Activated CD8-positive, alpha-beta memory T cell treated with anti-CD3 and anti-CD28 coated beads, Interleukin-2, amount 50 U/mL, for 4 hours (primary cell): ENCODE measurements at places on chromosomes 13 and 19.

DNA sequence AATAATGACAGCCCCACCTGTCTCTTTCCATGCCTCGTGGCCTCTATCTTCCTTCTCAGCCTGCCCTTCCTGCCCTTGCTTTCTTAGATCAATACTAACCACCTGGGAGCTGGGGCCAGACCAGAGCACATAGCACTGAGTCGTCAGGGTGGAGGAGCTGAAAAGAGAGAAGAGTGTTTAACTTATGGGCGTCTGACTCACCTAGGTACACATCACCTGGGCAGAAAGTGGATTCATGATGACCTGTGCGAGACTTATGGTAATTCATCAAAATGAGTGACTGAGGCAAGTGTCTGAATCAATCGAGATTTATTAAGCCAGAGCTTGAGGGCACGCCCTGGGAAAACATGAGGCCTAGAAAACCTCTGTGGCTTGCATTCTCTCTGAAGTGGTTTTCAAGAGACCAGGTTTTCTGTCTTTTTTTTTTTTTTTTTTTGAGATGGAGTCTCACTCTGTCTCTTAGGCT lies 19.2 kb downstream of the CEACAM6 start:
- peak; percentile 43 for DNase-seq

GRCh38 chr19:2097886-2098327 lies 1.2 kb downstream of the IZUMO4 start:
- no peak for DNase-seq

GRCh38 chr13:42547612-42548011 lies 26.3 kb upstream of the TNFSF11 start:
- DNase-seq: no peak

DNA sequence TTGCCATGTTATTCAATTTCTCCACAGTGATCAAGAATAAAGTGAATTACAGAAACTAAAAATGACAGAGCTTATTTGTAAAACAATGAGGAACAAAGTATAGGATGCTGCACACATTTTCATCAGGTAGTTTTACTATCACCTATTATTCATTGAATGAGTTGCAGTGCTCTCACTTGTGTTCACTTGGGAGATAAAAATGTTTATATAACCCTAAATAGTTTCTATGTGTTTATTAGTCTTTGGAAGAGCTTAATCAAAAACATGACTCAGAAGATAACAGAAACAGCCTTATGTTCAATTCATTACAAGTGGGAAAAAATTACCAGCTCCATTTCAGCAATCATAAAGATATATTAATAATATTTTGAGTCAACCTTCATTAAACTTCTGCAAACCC lies 796.2 kb downstream of the SLITRK1 start:
- DNase-seq: no peak

GRCh38 chr19:29855087-29855486 lies 43.3 kb downstream of the CCNE1 start:
- DNase-seq: no peak

DNA sequence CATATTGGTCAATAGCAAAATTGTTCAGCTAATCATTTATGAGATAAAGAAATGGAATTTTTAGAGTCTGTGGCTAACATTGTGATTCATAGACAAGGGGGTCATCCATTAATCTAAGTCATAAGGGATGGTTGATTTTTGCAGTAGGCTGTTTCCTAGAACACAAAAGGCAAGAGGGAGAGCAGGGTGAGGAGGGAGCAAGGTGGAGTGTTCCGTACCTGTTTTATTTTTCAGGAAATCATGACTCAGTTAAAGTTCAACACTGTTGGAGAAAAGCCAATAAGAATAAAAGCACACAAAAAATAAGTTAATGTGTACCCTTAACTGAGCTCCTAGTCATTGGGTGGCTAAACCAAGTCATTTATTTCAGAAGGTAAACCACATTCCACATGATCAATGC lies 512.4 kb upstream of the ATXN8OS start:
- DNase-seq: no peak

DNA sequence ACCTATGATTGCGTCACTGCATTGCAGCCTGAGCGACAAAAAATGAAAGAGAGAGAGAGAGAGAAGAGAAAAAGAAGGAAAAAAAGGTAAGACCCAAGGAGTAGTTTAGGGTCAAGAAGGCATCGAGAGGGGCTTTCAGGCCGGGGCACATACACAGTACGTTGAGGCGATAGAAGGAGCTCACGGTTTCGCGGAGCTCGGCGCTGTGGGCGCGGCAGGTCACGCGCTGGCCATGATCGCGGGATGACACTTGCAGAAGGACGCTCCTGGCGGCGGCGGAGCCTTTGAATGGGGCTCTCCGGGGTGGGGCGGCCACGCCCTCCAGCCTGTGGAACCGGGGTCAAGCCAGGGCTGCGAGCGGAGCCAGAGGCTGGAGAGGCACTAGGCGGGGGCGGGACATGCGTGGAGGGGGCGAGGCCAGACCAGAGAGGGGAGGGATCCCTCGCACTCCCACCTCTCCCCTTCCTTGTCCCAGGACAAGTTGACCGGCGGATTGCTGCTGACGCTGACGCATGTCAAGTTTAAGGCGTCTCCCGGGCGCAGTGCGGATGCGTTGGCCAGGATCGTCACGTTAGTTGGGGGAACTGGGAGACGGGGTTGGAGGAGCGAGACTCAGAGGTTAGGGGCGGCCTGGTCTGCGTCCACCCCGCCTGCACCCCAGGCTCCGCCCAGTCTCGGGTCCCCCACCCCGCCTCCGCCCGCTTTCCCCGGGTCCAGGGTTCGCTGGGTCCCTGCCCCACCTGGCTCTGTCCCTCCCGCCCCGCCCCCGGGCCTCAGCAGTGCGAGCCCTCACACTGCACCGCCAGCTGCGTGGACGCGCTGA lies 6.9 kb downstream of the NPHS1 start:
- DNase-seq: no peak
